T-helper 9 cell (primary cell): ENCODE measurements at places on chromosomes 2 and 18.

- no peak for DNase-seq
These were observed 68.1 kb downstream of the STPG4 start for GRCh38 chr2:47087051-47087450.

DNA sequence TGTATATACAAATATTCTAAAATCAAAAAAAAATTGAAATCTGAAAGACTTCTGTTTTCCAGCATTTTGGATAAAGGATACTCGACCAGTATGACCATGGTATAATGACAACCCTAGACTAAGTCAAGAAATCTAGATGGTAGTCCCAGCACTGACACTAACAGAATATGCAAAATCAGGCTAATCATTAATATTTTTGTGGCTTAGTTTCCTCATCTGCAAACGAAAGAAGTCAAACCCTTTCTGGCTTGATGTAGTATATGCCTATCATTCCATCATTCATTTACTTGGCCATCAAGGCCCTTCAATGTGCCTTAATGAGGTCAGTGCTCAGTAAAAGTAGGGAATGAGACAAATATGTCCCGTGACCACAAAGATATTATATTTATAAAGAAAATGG lies 83.5 kb downstream of the NCKAP5 start:
- no peak for DNase-seq

GRCh38 chr2:41717839-41718238 lies 330.0 kb upstream of the PKDCC start:
- DNase-seq: no peak

DNA sequence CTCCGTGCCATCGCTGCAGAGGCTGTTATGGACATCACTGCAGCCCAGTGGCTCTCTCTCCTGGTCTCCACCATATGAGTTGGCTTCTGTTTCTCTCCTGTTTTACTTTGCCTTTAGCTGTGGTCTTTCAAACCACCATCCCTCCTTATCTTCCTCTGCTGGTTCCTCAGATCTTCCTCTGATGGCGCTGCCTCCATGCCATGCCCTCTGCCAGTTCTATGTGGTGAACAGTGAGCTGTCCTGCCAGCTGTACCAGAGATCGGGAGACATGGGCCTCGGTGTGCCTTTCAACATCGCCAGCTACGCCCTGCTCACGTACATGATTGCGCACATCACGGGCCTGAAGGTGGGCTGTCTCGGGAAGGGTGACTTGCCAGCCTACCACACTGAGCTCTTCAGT lies 13.1 kb downstream of the TYMS start:
- no peak for DNase-seq
